ENCODE measurements at places on chromosomes 6 and 20.

DNA sequence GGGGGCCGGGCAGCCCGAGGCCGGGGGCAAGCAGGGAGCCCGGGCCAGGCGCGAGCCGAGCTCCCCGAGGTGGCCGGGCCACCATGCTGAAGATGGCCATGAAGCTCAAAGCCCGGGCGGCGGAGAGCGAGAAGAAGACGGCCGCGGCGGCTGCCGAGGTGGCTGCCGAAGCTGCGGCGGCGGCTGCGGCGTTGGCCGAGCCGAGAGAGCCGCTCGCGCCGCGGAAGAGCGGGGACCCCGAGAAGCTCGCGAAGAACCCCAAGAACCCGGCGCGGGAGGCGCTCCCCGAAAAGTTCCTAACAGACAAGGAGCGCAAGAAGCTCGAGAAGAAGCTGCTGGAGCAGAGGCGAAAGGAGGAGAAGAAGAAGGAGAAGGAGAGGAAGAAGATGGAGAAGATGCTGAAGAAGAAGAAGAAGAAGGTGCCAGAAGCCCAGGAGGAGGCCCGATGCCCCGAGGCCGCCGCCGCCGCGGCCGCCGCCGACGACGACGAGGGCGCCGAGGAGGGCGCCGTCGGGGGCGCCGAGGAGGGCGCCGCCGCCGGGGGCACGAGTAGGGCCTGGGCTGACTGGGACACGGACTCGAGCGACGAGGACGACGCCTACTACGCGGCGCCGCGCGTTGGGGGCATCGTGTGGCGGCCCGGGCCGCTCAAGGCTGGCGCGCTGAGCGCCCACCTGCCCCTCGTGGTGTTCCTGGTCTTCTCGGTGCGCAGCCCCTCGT is 37.4 kb downstream of the GNAS start:
- no peak for DNase-seq

DNA sequence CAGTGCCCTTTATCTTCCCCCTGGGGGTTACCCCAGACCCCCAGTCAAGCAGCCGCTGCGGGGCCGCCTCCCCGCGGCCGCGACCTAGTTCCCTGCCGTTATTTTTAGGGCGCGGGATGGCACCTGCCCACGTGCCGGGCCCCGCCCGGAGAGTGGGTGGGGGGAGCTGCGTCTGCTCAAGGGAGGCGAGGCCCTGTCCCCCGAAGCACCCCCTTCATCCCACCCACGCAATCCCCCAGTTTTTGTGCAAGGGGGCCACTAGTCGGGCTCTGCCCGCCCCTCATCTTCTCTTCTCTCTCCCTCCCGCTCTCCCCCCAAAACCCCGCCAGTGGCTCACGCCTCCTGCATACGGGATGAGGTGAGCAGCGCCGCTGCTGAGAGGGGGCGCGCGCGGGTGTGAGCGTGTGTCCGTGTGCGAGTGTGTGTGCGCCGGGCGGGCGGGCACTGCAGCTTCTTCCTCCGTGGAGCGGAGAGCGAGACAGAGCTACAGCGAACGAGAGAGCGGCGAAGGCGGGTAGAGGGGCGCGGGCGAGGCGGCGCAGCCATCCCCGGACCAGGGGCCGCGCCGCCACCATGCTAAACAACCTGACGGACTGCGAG is at the start of gene SLC12A5:
TSS of gene SLC12A5 (plus strand) at position 444 of the 600 bp plus-strand sequence. CDS start at position 574, 130 bp downstream.
- no peak for DNase-seq

- DNase-seq: no peak
These were observed 403.5 kb downstream of the CDH4 start for GRCh38 chr20:61655591-61655990.

- peak; percentile 1 for DNase-seq
These were observed 684.6 kb downstream of the RFPL4B start for GRCh38 chr6:113031591-113032238.

GRCh38 chr6:163916315-163917081 is 502.0 kb downstream of the QKI start:
- no peak for DNase-seq

DNA sequence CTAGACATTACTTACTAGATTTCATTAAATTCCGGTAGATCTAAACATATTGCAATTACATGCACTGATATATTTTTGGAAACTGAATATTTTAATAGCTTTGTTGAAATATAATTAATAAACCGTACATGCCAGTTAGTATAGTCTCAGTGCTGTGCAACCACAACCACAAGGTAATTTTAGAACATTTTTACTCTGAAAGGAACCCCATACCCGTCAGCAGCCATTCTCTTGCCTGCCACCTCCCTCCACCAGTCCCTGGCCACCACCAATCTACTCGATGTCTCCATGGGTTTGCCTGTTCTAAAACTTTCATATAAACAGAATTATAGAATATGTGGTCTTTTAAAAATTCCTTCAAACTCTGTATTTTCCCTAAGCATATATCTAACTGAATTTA is 293.9 kb downstream of the THBS2 start:
- no peak for DNase-seq

DNA sequence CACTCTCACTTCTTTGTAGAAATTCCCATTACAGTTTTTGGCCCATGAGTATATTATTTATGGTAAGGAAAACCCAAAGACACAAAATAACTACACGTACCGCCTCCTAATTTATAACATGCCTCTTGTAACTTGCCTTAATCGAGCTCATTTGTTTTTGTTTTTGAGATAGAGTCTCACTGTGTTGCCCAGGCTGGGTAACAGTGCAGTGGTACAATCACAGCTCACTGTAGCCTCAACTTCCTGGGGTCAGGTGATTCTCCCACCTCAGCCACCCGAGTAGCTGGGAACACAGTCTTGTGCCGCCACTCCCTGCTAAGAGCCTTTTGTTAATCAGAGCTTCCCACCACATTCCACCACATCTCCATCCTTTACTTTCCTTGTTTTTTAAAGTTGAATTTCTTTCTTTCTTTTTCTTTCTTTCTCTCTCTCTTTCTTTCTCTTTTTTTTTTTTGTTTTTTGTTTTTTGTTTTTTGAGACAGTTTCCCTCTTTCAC is 15.5 kb downstream of the ASIP start:
- no peak for DNase-seq

GRCh38 chr20:62824476-62825332 is 7.9 kb downstream of the COL9A3 start:
- peak; percentile 34 for DNase-seq

DNA sequence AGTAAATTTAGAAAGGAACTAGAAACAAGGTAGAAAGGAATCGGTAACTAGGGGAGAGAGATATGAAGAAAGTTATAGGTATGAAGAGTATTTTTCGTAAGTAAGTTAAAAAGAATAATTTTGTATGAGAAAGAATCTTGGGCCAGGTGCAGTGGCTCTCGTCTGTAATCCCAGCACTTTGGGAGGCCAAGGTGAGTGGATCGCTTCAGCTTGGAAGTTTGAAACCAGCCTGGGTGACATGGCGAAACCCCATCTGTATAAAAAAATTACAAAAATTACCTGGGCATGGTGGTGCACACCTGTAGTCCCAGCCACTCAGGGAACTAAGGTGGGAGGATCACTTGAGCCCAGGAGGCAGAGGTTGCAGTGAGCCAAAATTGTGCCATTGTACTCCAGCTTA is 42.0 kb downstream of the TCP11 start:
- DNase-seq: no peak

DNA sequence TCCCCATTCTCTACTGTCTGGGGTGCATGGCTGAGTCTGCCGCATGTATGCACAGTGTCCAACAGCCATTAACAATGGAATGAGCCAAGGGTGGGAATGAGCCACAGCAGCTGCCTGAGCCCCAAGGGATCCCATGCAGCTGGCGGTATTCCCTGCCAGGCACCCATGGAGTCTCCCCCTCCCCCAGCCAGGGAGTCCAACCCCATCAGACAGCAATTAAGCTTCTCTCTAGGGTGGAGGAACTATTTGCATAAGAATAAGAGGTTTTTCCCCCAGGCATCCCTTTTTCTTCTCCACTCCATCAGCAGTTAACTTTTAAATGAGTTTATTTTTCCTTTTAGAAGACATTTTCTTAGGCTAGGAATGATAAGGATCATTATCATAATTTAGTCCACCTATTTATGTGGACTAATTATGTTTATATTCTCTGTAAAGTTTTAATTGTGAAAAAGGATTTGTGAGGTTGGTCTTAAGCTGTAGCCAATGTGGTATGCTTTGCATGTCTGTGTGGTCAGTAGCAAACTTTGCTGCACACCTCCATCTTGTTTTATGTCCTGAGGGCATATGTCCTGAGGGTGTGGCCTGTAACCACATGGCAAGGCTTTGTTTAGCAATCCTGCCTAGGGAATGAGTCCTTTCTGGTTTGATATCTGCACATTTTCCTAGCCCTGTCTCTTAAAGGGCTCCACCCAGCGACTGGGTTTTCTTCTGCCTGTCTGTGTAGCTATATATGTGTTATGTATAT is 158.9 kb upstream of the OLIG3 start:
- DNase-seq: no peak

- DNase-seq: no peak
These were observed 1.4 kb upstream of the TREML4 start for GRCh38 chr6:41226752-41227151.

- DNase-seq: no peak
These were observed 11.4 kb downstream of the HLA-E start for GRCh38 chr6:30500421-30501355.

GRCh38 chr6:62283796-62284411 is 2.1 kb downstream of the KHDRBS2 start:
- no peak for DNase-seq

GRCh38 chr6:29909985-29910384 is 32.3 kb upstream of the HLA-A start:
- no peak for DNase-seq

DNA sequence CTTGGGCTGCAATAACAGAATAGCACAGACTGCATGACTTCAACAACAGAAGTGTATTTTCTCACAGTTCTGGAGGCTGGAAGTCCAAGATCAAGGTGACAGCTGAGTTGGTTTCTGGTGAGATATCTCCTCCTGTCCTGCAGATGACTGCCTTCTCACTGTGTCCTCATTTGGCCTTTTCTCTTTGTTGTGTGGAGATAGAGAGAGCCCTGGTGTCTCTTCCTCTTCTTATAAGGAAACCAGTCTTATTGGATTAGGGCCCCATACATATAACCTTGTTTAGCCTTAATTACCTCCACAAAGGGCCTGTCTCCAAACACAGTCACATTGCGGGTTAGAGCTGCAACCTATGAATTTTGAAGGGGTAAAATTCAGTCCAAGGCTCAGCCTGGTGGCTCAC is 57.0 kb upstream of the BMP6 start:
- no peak for DNase-seq

- no peak for DNase-seq
These were observed 173.5 kb upstream of the IRAK1BP1 start for GRCh38 chr6:78693835-78694234.

DNA sequence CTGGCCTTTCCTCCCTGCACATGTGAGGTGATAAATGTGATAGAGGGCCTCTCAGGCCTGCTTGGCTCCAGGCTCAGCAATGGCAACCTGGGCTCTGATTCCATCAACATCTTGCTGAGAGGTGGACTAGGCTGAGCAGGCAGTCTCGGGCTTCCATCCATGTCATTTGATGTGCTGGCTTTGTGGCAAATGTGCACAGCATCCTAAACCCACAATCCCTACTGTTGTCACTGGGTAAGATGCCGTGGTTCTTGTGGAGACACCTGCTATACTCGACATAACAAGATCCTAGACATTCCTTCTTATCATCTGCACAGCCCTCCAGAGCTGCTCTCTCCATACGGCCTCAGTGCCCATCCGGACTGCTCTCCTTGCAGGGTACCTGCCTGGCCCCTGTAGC is 2.8 kb upstream of the ZCCHC3 start:
- no peak for DNase-seq

GRCh38 chr6:132084811-132085509 is 133.8 kb upstream of the CCN2 start:
- DNase-seq: no peak

DNA sequence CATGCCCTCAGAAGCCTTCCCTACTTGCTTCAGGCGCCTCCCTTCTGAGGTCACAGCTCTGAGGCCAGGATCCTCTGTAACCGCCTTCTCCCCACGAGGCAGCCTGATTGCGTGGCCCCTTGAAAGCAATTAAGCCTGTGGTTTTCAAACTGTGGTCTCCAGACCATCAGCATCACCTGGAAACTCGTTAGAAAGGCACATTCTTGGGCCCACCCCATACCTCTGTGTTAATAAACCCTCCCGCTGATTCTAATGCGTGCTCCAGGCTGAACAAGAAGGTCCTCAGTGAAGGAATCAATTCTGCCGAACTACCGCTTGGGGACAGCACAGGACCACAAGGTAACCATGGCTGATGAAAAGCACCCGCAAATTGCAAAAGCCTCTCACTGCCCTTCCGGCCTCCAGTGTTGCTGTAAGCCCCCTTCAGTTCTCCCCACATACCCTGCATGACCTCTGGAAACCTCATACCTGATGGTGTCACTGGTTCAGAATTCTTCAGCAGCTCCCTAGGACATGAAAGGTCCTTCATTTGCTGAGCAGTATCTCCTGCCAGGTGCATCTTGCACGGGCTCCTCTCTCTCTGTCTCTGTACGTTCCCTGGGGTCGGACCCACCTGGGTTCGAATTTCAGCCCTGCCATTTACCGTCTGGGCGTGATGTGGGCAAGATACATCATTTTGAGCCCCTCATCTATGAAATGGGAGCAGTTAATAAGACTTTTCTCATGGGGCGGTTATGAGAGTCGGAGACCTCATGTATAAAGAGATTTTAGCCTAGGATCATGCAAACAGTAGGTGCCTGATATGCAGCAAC is 93.3 kb upstream of the RNF24 start:
- DNase-seq: peak; percentile 81

- no peak for DNase-seq
These were observed 2.0 kb upstream of the SPACA1 start for GRCh38 chr6:88045521-88046136.

DNA sequence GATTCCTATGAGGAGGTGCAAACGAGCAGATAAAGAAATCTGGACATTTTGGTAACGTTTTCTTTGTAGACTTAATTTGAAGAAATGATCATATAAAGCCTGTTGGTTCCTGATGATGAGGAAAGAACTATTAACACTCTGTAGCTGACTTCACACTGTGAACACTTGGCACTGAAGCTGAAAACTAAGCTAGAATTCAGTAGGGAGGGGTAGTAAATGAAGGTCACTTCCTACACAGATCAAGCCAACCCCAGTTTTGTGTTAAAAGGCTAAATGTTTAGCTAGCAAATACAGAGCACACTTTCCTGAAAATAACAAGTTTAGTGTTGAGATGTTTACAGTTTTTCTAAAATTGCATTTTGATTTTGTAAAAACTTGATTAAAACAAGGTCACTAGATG is 296.2 kb upstream of the PRDM1 start:
- no peak for DNase-seq

DNA sequence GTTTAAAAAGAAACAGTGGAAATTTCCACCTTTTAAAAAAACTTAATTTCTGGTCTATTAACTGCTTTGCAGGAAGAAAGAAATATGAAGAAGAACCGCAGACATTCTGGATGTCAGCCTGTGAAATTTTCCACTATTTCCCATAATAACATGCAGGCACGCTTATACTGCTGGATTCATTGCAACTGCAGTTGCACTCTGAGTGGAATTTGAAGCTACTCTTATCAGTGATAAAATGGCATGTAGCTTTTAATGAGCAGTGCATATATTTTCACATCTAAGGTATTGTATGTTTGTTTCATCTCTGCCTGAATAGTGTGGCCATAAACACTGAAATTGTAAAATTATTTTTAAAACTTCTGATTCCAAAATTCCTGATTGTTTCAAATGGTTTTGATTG is 28.2 kb downstream of the NCOA3 start:
- DNase-seq: no peak

- no peak for DNase-seq
These were observed 17.2 kb upstream of the KIAA1755 start for GRCh38 chr20:38277691-38278090.

- no peak for DNase-seq
These were observed 173.7 kb upstream of the ZNF217 start for GRCh38 chr20:53767206-53767930.

All from NCI-H1694 treated with DMSO at 0.1 percent for 48 hours (cell line).